ENCODE measurements at places on chromosomes 3 and 15. TPM values are rescaled to one million over a fixed set of nuclear protein-coding genes. Genes with fewer than 3 reads are reported as not detected.

DNA sequence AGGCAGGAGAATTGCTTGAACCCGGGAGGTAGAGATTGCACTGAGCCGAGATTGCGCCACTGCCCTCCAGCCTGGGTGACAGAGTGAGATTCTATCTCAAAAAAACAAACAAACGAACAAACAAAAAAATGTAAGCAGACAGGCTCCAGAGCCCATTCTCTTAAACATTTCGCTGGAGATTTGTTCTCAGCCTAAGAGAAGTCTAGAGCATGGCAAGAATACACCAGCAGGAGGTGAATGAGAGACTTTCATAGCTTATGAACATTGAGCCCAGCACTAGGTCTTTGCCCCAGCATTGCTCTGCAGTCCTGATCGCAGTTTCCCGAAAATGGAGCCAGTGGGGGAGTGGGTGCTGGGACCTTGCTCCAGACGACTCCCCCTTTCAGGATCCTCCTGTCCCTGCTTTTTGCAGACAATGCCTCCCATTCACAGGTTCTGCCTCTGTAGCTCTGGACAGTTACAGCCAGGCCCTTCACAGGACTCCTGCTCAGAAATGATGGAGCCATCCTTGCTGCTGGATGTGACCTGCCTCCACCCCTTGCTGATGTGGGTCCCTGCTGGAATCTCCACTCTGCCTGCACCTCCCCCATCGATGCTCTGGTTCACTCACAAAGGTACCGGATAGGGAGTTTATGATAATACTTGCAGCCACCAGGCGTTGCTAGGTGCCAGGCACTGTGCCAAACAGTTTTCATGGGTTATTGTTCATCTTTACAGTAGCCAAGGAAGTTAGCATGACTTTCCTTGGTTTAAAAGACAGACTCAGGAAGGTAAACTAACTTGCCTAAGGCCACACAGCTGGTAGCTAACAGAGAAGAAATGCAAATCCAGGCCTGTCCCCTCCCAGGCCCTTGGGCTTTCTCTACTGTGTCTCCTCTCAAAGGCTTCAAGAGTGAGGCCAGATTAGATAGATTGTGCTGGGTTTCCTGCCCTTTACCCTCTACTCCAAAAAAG is 329.7 kb upstream of the TLE3 start:
- no peak for DNase-seq

Gene MORF4L1
- 330 TPM for total RNA-seq

DNA sequence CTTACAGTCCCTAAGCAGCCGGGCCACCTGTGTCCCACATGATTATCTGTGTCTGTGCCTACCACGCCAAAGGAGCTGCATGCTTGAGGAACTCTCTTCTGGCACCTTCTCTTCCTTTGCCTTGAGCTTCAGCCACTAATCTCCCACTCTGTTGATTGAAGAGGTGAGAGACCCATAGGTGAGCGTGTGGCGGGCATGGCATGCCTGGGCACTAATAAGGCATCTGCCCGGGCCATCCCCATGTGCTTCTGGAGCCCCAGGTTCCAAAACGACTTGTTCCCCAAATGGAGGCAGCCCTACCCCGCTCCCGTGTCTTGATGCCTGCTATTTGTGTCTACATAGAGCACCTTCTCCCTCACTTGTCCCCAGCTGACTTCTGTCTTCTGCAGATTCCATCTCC is 13.0 kb downstream of the MCM2 start:
- no peak for DNase-seq

DNA sequence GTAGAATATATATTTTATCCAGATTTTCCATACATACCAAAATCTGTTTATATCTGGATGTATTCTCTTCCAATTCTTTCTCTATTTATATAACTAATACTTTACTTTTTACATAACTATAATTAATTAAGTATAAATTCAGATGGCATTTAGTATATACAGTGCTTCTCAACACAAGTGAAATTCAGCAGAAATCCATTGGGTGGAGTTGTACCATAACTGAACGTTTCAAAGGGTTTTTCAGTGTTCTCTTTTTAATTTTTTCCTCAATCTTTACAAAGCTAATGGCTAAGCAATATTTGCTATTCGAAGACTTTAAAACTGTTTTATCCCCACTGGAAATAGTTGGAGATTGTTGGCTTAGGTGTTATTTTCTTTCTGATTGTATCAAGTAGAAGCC is 13.9 kb upstream of the ZBBX start:
- DNase-seq: no peak

Gene CFAP100
- not detected for total RNA-seq

DNA sequence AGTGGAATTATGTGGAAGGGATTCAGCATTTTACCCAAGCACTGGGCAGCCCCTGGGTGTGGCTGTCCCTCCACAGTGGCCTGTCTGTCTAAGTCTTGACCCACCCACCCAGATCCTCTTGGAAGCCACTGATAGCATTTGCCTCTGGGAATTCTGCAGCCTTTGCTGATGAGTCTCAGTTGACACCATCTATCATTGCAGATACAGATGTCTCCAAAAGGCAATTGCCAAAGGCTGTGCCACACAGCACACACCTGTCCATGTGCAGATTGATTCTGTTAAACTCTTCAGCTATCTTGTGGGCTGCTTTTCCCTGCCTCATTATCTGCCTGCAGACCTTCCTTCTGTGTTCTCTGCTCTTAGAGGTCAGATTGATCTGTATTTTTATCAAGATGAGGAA is 18.1 kb downstream of the CX3CR1 start:
- DNase-seq: no peak

DNA sequence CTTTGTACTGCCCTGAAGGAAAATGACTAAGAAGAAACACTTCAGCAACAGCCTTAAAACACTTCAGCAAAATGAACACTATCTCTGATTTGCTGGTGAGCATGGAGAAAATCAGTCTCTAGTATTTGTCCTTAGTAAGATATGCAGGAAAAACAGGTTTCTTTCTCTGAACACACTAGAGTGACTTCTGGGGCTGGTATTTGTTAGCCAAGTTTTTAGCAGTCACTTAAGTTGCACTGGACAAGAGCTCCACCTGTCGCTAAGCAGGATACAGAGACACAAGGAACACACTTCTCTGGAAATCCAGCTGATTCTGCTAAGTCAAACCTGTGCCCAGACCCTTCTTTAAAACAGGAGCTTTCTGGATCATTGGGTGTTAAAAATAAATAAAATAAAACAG is 65.3 kb downstream of the CHAC1 start:
- no peak for DNase-seq

Gene DPP8
- total RNA-seq: 58.0 TPM

Gene GOLGA8N
- total RNA-seq: 21.2 TPM

Data from thoracic aorta (tissue), 2 donors.